Effector memory CD8-positive, alpha-beta T cell (primary cell): ENCODE measurements at places on chromosomes 6 and 20.

- DNase-seq: no peak
These were observed 211.0 kb downstream of the FOXC1 start for GRCh38 chr6:1820714-1821113.

DNA sequence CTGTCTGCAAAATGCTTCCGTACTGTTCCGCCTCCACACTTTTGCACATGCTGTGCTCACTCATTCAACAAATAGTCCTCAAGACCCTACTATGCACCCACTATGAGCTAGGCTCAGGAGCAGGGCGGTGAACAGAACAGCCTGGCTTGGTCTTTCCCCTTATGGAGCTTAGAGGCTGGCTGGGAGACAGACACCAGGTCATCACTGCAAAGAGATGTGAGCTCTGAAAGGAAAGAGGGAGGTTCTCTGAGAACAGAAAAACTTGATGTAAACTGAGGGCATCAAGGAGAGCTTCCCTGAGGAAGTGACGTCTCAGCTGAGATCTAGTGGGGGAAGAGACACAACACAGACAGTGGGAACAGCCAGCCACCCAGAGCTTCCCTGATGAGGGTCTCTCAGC lies 31.0 kb upstream of the TGM2 start:
- no peak for DNase-seq

- DNase-seq: no peak
These were observed 63.7 kb upstream of the POPDC3 start for GRCh38 chr6:105243487-105243886.

GRCh38 chr20:56428881-56429280 lies 16.8 kb downstream of the CASS4 start:
- no peak for DNase-seq

GRCh38 chr6:164692772-164693510 lies 616.5 kb downstream of the C6orf118 start:
- no peak for DNase-seq
